ENCODE measurements at places on chromosomes 3 and 15.

DNA sequence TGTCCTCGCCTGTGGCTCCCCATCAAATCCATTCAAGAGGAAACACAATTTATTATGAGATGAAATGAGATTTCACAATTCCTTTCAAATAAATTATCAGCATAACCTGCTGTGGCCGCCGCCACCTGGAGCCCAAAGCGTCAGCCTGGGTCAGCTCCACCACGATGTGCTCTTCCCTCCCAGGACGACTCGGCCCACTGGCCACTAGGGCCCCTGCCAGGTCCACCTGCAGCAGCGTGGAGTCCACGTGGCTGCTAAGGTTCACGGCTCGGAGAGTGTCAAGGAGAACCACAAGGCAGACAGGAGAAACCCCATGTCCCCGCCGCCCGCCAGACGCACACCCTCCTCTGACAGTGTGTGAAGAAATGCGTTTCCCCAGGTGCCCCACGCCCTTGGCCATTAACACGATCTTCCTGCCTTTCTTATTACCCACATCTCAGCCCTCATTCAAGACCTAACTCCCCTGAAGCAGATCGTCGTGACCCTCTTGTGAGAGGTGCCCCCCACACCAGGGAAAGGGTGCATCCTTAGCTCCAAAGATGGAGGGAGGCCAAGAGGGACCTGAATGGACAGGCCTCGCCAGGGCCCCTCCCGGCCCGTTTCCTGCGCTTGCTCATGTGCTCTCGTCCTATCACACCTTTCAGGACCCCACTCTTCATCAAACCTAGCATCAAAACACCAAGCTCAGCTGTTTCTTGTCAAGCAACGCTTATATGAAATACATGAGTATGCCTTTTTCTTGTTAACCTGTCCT lies 80.6 kb downstream of the OCA2 start:
- no peak for DNase-seq

DNA sequence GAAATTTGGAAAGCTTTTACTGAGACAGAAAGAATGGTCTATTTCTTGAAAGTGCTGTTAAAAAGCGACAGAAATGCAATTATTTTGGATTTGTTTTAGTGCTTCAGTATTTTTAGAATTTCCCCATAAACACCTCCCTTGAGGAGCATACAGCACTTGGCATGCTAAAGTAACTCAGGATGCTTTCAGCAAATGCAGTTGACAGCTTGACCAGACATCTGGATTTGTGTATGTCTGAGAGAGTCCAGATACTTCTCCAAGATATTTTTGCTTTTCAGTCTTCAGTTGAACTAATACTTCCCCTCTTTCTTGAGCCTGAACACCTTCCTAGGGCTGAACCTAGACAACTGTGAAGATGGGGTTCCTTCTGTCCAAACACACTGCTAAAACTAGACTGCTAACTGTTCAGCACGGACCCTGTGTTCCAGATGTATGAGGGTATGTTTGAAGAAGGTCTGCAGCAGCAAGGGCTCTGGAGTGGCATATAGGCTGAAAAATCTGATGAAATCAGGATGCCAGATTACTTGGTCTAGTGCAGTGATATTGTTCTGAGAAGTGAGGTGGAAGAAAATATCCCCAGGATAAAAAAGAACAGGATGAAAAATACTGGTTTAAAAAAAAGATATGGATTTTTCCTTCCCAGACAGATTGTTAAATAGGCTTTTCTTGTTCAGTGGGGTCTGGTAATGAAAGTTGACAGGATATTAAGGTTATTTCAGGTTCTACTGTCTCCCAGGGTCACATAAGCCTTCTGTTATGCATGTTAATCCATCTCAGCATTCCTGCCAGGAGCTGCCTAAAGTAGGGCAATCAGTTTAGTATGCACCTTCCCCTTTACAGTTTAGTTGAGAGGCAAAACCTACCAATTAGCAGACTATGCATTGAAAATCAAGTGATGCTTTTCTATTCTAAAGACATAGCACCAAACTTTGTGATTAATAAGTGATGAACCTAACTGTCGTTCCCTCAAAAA lies 516.9 kb upstream of the TBL1XR1 start:
- DNase-seq = no peak

GRCh38 chr15:41809121-41809520 lies 18.8 kb upstream of the JMJD7 start:
- no peak for DNase-seq

GRCh38 chr3:107810171-107811071 lies 280.4 kb downstream of the CD47 start:
- no peak for DNase-seq

DNA sequence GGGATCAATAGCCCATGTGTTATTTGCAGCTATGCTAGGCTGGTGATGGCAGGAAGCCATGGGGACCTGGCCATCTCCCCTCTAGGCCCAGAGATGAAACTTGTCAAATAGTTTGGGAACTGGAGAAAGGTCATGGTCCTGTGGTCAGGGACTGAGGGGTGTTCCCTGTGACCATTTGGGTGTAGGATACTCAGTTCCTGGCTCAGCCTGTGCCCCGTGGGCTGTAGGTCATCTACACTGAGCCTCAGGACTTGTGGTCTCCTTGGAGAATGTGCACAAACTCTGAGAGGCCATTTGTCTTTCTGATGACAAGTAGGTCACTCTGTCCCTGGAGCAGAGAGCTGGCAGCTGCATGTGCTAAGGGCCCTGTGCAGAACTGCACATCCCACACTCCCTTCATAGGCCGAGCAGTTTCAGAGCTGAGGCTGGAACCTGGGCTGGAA lies 17.5 kb downstream of the GASK1A start:
- DNase-seq = no peak

DNA sequence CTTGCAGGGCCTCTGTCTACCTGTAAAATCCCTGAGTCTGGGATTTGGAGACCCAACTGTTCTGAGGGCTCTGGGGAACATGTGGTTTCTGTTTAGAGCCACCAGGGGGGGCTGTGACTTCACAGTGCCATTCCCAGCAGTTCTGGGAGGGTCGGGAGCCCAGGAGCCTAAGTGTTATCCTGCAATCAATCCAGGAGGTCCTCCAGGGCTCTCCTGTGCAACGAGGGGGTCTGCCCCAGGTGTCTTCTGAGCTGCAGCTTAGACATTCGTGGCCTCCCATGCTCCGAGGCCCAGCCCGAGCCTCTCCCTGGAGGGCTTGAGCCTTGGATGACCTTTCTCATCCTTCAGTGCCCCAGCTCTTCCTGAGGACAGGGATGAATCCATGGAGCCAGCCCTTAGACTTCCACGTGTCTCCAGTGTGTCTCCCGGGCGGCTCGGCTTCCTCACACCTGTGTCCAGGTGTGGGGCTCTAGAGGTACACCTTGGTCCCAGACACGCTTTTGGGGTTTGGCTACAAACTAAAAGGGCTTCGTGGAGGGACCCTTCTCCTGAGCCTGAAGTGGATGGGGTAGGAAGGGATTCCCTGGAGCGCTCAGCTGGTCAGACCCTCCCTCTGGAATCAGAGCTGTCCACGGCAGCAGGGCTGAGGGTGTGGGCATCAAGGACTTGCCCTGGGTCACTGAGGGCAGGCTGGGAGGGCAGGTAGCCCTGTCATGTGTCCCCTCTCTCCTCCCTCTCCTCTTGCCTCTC lies 20.3 kb upstream of the ABTB1 start:
- DNase-seq = no peak

GRCh38 chr15:52417957-52418356 lies 110.7 kb downstream of the MYO5A start:
- no peak for DNase-seq

DNA sequence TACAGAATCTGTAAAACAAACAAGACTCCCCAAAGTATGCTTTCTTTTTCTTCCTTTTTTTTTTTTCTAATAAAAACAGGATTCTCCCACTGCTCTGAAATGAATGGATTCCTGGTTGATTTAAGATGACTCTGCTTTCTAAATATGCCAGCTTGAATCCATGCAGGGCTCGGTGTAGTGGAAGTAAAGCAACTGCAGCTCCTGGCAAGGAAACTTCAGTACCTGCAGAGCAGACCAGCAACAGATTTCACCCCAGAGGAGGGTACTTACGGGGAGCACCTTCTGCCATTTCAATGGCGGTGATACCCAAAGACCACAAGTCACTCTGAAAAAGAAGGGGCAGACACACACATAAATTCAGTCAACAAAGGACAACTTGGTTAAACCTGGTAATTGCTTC lies 150.5 kb upstream of the SLC2A2 start:
- DNase-seq = no peak

DNA sequence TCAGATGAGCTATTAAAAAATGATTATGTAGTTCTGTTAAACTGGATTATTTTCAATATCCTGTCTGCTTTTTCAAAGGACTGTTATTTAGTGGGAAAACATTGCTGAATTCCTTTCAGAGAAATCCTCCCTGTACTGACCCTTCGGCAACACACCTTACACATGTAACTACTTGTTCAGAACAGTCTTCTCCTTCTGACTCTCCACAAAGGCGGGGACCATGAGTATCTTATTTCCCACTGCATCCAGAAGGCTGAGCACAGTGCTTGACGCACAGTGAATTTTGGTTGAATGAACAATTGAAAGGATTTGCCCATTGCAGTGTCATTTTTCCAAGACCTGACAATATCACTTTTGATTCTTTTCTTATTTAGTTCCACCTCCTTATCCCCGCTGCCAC lies 23.1 kb upstream of the CFAP161 start:
- DNase-seq = no peak

GRCh38 chr3:71142441-71143161 lies 440.9 kb downstream of the FOXP1 start:
- no peak for DNase-seq
